ENCODE measurements at places on chromosomes 11 and 22.

GRCh38 chr11:46363031-46363407 is 15.8 kb downstream of the DGKZ start:
- no peak for DNase-seq

GRCh38 chr22:46454504-46455269 is 82.7 kb downstream of the CELSR1 start:
- no peak for DNase-seq

- no peak for DNase-seq
Measured at GRCh38 chr22:31055117-31055634, 25.9 kb upstream of the SMTN start.

- DNase-seq: peak; percentile 33
Measured at GRCh38 chr11:119144825-119145486, 3.9 kb upstream of the ABCG4 start.

GRCh38 chr11:56089697-56090096 is 3.4 kb upstream of the OR8I2 start:
- DNase-seq: no peak

DNA sequence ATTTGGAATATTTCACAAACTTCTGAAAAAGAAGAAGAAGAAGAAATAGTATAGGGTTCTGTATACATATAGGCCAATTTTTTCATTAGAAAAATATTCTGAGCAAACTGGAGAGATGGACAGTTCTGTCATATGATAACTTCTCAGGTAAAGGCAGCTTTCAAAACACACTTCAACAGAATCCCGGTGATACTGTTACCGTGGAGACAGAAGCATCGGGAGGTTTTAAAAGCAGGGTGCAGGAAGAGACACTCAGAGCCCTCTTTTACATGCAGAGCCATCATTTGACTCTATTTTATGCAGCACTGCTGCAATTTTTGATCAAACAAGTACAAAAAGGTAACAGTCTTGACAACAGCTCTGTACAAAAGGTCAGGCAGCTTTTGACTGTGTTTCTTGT is 1785.4 kb downstream of the LRRC4C start:
- no peak for DNase-seq
